ENCODE measurements at places on chromosomes 1 and 21. TPM values are rescaled to one million over a fixed set of nuclear protein-coding genes. Genes with fewer than 3 reads are reported as not detected.

DNA sequence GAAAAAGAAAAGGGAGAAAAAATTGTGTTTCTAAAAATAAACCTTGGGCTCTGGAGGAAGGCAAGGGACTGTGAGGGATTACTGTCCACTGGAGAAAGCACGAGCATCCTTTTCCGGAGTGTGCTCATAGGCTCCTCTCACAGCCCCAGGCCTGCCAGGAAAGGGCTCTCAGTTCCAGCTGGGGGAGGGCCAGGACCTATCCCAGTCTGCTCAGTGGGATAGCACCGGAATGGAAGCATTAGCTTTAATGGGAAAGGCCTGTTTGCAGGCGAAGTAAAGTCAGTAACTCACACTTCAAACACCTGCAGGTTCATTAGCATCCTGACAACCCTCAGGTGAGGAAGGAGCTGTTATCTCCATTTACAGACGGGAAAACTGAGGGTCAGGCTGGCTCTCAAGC lies 113.9 kb upstream of the USP24 start:
- no peak for DNase-seq

DNA sequence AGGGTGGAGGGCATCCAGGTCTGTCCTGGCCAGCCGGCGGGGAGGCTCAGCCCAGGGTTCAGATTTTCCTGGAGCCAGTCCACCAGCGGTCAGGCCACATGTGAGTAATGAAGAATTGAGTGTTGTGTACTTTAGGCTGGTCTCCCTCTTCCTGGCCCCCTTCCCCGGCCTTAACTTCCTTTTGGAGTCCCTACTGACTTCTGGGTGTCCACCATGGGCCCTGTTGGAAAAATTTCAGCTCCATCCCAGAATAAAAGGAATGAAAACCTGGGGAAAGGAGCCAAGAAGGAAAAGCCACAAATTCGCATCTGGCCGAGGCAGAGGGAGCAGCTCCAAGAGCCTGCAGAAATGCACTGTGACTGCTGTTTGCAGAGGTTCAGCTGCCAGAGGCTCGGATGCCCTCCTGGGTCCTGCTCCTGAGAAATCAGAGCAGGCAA lies 35.5 kb upstream of the HHAT start:
- DNase-seq: peak; percentile 13

The OXCT2 gene
- total RNA-seq: 3.4 TPM

The PCBP3 gene
- total RNA-seq: 4.5 TPM

The SLC45A1 gene
- total RNA-seq: 6.0 TPM

GRCh38 chr21:27393726-27394125 lies 426.8 kb upstream of the ADAMTS5 start:
- no peak for DNase-seq

- no peak for DNase-seq
These were observed 272.9 kb upstream of the C1orf174 start for GRCh38 chr1:4172644-4173599.

DNA sequence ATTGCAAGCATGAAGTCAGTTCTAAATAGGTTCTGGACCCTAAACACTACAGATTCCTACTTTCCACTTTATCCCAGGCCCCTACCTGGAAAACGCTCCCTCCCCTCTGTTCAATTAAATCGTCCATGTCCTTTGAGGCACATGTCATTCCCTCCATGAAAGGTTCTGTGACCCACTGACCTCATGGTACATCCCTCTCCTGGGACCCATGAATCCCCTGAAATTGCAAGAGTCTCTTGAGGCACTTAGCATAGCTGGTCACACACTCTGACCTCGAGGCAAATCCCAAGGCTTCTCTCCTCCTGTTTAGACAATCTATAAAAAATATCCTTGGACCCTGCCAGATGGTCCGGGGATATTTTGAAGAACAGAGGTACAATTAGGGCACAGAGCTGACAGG lies 34.3 kb upstream of the KRTAP19-8 start:
- no peak for DNase-seq

DNA sequence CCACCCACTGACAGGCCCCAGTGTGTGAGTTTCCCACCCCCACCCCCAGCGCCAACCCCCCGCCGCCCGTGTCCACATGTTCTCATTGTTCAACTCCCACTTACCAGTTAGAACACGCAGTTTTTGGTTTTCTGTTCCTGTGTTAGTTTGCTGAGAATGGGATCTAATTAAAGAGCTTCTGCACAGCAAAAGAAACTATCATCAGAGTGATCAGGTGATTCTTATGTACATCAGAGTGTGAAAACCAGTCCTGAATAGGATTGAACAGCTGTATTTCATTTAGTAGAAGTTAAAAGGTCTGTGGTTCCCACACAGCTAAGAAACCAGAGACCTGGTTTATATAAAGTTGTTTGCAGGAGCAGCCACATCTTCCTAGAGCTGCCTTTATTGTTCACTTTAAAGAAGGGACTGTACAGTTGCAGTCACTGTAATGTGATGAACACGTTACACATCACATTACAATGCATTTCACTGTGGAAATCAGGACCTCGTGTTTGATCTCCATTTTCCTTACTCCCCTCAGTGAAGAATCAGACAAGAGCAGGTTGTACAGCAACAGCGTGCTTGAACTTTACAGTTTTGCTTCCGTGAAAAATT lies 1.2 kb downstream of the GBP6 start:
- DNase-seq: no peak

DNA sequence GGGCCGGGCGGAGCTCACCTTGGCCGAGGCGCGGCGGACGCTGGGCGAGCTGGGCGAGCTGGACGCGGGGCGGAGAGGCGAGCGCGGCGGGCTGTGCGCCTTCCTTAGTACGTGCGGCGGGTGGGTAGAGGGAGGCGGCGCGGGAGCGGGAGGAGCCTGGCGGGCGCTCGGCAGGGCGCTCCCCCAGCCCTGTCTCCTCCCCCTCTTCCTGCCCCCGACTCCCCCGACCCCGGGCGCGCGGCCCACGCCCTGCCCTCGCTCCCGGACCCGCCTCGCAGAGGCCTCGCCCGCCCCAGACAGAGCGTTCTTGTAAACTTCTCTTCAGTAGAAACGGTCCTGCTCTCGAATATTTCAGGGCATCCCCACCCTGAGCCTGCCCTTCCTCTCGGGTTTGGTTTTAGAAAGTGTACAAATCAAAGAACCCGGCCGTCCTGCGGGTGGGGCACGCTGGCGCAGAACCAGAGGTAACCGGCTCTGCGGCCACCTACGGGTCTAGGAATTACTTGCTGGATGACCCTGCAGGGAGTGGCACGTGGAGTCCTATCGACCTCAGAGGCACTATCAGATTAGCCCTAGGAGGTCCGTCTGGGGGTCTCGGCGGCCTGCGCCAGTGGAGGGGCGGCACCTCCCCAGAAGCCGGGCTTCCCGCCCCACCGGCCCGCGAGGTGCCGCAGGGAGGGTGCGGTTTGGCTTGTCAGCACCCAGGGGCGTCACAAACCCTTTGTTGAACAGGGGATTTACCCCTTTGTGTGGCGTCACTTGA lies at the start of gene S100A10:
TSS of gene S100A10 (minus strand) at position 126 of the 763 bp plus-strand sequence. CDS start 7,629 bp downstream, outside the sequence.
- DNase-seq: peak; percentile 46

DNA sequence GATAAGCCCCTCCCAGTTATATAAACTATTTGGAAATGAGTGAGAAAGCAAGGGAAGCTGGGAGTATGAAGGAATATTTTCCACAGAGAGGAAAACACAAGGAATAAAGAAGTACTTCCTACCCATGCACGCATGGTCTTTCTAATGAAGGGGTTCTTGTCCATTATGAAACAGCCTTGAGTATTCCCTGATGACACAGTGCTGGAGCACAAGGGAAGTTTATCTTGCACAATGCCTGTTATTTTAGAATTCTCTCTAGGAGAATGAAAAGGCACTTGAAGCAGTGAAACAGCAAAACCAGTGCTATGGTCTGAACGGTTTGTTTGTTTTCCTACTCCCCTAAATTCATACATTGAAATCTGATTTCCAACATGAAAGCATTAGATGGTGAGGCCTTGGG lies 38.6 kb upstream of the ADAMTS1 start:
- no peak for DNase-seq

The SLC22A15 gene
- 11.9 TPM for total RNA-seq

- DNase-seq: no peak
These were observed 130.3 kb upstream of the C21orf91 start for GRCh38 chr21:17949421-17949820.

DNA sequence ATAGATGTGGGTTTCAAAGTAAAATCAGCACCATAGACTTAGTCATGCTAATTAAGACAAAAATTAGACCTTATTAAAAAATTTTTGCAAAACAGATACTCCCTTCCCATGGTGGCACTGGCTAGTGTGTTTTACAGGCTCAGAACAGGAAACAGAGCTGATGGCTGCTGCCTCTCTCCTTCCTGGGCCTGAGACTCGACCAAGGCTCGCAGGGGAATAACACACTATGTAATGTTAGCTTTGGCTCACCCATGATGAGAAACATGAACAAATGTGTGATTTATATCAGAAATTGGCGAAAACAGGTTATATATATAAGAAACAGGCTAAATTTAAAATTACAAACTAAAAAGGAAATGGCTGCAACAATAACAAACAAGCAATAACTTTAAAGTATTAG lies 50.7 kb downstream of the ERG start:
- no peak for DNase-seq

The TAS1R1 gene
- 0.81 TPM for total RNA-seq

The CAPN9 gene
- not detected for total RNA-seq

The TENT5C gene
- total RNA-seq: 5.4 TPM

GRCh38 chr1:112716133-112716720 lies 1.1 kb upstream of the PPM1J start:
- no peak for DNase-seq

- no peak for DNase-seq
These were observed 34.7 kb downstream of the AK2 start for GRCh38 chr1:33002006-33002405.

The DCST1 gene
- not detected for total RNA-seq

DNA sequence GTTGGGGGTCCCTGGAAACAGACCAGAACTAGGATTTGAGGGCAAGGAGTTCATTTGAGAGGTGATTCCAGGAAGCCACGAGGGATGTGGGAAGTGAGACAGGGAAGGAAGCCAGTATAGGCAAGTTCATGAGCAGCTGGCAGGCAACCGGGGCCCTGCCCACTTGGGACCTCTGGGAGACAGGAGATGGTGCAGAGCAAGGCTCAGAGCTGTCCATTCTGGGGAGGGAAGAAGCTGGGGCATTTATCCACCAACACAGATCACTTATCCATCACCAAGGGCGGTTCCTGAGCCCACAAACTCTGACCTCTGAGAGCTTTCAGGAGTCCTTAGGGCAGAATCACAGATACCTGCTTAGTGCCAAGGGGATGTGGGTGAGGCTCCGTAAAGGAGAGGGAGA lies 16.8 kb downstream of the EDN2 start:
- DNase-seq: no peak

- no peak for DNase-seq
These were observed 88.2 kb upstream of the ABCD3 start for GRCh38 chr1:94329986-94330385.

The RSPO1 gene
- total RNA-seq: 0.95 TPM

- no peak for DNase-seq
These were observed 570 bp upstream of the NPR1 start for GRCh38 chr1:153677718-153678518.

The ATP1A4 gene
- 1.1 TPM for total RNA-seq

GRCh38 chr1:219724440-219724839 lies 111.5 kb upstream of the ZC3H11B start:
- no peak for DNase-seq

DNA sequence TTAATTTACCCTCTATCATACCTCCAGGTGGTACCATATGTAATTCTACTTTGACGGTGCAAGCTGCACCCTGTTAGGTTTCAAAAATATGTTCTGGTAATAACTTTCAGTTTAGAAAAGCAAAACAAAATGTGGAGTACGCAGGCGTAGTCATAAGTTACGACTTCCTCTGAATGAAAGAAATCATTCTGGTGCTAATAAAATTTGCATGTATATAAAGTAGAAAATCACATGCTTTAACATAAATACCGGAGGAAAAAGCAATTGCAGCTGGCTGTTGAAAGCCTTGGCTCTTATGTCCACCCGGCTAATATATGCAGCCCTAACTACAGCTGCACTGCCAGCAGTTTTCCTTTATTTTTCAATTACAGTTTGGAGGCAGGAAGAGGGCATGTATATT lies 65.2 kb upstream of the TMPRSS15 start:
- no peak for DNase-seq

The L1TD1 gene
- total RNA-seq: 0.63 TPM

The CELA2A gene
- total RNA-seq: not detected

The FCGR3A gene
- total RNA-seq: 46.8 TPM

DNA sequence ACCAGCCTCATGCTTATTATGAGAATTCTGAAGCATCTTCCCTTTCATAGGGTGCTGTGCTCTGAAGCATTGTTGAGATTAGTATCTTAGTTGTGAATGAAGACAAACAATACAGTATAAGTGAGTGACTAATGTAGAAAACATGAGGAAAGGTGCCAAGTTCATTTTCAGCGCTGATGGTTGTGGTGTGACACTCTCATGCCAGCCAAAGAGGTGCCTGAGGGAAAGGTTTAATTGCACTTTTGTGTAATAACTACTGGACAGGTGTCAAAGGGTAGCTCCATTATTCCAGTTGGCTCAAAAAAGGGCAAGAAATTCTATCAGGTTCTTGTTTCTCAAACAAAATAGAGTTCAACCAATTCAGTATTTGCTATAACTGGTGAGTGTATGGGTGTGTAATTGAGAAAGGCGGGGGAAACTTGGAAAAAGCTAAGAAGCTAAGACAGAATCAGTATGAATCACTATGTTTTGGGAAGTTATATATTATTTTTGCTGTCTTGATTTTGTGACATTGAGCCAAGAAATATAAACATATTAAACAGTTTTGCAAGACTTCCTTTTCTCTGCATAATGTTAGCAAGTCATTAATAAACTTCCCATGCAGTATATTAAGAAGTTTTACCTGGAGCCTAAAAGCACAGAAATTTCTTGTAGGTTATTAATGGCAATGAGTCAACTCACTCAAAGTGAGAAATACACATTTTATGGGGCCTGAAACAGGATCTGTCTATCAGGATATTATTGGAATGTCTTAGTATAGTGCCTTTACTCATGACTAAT lies 31.8 kb downstream of the KCNK2 start:
- no peak for DNase-seq

The CD164L2 gene
- not detected for total RNA-seq

DNA sequence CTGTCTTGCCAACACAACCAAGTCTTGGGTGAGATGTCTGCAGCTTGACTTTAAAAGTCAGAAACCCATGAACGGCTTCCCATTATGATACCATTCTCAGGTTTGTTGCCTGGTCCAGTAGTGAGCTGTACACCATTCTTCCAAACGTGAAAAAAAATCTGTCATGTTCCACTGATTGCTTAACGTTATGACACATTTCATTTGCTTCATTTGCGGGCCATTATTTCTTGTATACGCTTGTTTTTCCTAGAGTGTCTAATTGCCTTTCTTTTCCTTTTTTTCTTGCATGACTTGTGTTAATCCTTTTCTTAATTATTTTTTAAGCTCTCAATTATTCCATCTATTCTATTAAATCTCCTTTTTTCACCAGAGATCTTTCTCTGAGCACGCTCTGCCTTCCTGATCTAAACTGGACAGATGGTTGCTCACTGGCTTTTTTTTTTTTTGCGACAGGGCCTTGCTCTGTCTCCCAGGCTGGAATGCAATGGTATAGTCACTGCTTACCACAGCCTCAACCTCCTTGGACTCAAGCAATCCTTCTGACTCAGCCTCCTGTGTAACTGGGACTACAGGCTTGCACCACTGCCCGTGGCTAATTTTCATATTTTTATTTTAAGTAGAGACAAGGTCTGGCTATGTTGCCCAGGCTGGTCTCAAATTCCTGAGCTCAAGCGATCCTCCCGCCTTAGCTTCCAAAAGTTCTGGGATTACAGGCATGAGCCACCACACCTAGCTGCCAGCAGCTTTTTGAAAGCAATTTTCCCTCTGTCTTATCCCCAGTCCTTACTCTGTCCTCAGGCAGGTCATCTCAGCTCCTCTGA lies 31.7 kb upstream of the CAMTA1 start:
- DNase-seq: no peak

Data from thoracic aorta (tissue), 2 donors.